CD8-positive, alpha-beta T cell (primary cell): ENCODE measurements at places on chromosomes 6 and 20.

GRCh38 chr6:139370283-139370998 is 4.0 kb downstream of the CITED2 start:
- DNase-seq, result no peak

DNA sequence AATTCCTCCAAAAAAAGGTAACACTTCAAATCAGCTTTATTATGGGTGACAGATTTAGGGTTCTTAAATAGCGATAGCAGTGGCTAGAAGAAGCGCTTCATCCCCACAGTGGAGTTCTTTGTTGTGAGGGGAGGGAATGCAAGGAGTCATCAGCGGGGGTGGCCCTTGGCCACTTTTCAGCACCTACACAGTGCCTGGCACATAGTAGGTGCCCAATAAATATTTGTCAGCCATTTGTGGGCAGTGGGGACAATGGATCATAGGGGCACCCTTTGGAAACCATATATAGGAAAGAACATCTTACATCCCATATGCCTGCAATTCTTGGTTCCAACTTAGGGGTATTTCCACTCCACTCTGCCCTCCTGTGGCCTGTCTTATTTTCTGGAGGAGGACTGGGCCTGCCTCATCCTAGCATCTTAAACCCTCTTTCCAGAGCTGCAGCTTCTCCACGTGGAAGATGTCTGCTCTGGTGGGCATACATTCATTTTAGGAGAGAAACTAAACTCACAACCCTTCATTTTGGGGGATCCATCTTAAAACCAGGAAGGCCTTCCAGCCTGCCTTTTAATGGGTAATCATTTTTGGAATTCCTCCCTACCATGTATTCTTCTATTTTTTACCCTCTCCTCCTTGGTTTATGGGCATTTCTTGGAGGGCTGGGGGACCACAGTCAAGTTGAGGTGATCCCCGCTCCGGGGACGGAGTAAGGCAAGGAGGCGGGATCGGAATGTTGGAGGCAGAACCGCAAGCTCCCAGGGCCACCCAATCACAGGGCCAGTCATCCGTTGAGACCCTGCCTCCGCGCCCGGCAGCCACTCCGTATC is 2.6 kb upstream of the GPSM3 start:
- DNase-seq, result no peak

- DNase-seq, result no peak
Observed at GRCh38 chr6:71766146-71766760, 120.1 kb upstream of the RIMS1 start.

DNA sequence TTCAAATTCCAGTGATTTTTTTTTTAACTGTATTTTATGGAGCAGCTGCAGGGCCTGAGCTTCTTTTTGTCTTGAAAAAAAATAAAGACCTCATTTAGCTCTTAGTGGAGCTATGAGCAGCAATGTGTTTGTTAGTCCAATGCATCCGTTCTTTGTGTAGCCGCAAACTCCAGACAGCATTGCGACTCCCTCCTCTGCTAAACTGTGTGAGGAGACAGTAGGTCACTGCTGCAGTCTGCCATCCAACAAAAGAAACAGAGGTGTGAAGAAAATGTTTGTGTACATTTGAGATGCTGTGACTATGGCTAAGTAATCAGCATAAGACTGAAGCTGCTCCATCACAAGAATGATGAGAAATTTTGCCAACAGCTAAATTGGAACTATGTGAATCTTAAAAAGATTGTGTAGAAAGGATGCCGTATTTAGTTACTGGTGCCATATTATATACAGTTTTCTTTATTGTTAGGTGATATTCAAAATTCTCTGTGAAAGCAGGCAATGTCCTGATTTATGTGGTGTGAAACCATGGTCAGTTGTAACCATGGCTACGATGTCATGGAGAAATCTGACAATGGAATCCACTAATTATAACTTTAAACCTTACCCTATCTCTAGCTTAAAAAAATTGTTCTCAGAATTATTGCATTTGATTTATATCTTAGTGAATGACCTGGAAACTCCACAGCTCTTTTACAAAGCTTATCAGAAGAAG is 428.8 kb upstream of the EPHA7 start:
- no peak for DNase-seq

DNA sequence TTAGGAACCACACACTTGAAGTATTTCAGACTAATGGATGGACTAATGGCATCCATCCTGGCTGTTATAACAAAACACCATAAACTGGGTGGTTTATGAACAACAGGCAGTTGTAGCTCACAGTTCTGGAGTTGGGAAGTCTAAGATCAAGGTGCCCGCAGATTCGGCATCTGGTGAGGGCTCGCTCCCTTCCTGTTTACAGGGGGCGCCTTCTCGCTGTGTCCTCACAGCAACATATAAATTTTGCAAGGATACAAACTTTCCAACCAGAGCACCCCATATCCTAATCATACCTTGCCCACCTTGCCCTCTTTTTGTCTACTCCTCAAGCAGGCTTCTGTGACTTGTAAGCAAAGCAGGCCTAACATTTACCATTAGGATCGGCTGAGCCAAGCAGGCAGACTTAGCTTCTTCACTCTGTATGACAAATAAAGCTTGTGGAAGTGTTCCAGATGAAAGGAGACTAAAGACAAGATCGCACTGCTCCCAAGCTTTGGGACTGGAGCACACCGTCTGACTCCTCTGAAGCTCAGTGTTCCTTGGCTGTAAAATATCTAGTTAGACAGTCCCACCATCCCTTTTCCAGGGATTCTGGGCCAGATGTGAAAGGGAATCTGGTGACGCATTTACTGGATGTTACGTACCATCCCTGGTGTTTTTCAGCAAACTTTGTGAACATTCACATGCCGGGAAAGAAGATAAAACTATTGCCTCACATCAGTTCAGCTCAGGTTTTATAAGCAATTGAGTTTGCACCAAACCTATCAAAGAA is 34.9 kb downstream of the GFOD1 start:
- no peak for DNase-seq

GRCh38 chr6:152026291-152026690 is 218.8 kb downstream of the ESR1 start:
- no peak for DNase-seq
